ENCODE measurements at places on chromosomes 7 and 10.

DNA sequence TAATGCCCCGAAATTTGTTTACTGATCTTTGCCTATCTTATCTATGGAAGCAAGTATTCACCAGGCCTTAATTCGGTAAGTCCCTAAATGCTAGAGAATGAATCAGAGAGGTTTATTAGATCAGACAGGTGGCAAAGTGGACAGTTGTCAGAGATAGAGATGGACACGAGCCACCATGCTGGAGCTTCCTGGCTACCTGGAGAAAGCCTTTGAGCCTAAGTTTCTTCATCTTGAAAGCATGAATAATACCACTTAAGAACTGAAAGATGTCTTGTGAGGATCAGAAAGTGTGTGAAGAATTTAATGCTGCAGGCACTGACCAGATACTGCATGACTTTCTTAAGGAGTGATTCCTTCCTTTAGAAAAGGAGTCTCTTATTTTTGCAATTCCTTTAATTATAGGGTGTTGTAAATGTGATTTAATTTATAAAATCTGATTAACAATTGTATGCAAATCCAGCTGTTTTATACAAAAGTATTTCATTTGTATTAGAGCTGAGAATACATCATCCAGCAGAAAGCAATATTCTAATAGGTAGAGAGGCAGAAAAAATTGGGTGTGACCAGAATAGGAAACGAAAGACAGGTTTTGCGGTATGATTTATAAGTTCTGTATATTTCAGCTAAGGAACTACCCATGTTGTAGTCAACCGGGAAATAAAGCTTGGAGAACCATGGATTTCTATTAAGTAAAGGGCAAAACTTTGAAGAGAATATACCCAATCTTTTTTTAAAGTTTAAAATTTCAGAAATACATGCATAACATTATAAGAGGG lies 82.7 kb downstream of the SMURF1 start:
- no peak for DNase-seq

GRCh38 chr10:852386-852785 lies 79.1 kb downstream of the LARP4B start:
- DNase-seq: no peak

DNA sequence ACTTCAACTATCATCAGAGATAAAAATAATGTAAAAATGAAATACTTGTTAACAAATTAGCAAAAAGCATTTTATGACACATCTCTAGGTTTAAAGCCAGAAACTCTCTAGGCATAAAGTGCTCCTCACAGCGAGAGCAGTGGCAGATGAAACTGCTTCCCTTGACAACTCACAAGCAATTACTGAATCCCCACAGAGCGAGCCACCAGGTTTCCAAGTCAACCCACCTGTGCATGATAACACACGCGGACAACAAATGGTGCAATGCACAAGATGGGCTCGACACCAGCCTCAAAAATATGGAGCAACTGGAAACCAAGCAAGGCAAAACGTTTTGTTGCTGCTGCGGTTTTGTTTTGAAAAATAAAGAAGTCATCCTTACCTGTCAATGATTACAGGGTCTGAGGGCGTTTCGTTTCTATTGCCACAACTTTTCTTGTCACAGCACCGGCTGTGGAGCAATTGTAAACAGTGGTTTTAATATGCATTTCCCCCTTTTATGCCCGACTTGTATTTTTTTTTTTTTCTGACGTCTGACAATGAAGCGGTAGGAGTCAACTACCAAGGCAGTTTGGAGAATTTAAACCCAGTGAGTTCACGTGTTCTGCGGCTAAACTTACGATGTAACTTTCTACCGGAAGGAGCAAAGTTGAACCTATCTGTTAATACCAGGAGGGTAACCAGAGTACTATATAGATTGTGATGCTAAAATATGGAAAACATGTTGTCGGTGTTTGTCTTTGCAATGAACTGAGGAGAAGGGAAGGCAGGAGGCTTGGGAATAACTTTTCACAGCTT lies 7.0 kb downstream of the EBF3 start:
- DNase-seq: no peak

GRCh38 chr7:155788616-155789000 lies 23.7 kb downstream of the SHH start:
- DNase-seq: no peak

GRCh38 chr10:61000769-61001730 lies 57.1 kb upstream of the RHOBTB1 start:
- DNase-seq: no peak

DNA sequence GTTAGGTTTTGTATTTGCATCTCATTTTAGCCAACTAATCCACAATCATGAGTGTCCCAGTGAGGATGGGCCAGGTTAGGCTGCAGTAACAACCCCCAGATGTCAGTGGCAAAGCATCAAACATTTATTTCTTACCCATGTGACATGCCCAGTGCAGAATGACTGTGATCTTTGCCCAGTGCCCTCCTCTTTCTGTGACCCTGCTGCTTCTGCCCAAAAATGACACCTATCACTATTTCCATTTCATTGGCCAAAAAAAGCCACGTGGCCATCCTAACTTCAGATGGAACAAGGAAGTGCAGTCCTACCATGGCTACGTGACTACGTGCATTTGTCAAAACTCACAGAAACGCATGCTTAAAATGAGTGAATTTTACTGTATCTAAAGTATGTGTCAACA lies 109.2 kb upstream of the PRR15 start:
- DNase-seq: no peak

- DNase-seq: no peak
These were observed 11.9 kb downstream of the TMEM106B start for GRCh38 chr7:12222889-12223579.

- DNase-seq: no peak
These were observed 81.3 kb upstream of the TNS3 start for GRCh38 chr7:47663213-47663612.

DNA sequence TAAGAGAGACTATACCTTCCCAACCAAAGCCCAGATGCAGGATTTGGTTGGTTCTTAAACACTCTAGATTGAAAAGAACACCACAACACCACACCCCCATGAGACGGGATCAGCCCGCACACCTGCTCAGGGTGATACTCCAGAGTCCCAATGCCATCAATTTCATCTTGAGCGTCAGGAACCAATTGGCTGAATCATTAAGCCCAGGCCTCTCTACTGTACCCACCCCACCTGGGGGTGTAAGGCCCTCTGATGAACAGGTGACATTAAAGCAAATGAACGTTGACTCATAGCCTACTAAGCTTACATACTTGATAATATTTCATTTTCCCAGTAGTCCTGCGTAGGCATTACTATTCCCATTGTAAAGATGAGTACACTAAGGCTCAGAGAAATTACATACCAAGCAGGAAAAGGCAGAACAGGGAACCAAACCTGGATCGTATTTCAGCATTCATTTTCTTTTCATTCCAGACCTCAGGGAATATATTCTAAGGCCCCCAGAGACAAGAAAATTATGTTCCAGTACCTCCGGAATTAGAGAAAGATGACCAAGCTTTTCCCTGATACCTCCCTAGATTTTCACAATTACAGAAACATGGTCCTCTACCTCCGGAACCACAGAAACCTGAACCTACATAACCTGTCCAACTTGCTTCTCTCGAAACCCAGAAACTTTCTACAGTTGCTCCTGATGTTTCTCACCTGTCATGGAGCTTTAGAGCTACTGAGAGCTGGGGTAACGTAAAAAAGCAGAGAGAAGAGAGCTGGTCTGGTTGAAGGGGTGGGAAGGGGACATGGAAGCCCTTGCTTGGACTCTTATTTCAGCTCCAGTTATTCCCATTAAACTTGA lies 43.1 kb upstream of the KDM7A start:
- DNase-seq: no peak

- DNase-seq: no peak
These were observed 42.4 kb downstream of the CCNY start for GRCh38 chr10:35378541-35379210.

DNA sequence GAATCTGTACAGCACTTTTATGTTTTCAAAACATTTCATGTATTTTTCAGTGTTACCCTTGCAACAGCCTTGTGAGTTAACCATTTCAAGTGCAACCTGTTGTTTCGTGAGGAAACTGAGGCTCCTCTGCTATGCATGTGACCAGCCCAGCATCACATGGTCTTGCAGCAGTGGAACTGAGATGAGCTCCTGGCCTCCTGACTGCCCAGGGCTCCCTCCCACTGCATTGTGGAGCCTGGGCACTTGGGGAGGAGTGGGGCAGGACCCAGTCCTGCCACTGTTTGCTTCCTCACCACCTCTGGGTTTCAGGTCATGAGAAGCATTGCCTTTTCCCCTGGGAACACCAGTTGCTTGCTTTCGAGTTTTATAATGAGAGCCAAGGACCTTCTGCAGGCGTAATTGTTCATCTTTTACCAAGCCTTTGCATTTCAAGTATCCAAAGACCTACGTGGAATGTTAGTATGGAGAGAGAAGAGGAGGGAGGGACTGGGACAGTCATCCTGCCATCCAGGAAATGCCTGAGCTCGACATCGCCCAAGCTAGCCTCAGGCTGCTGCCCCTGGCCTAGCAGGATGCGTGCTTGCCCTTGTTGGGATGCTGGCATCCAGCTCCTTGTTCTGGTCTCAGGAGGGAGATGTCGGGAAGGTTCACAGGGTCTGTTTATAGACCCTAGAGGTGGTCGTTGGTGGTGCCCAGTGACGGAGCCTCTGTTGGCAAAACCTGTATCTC lies 32.3 kb upstream of the BHLHA15 start:
- no peak for DNase-seq

DNA sequence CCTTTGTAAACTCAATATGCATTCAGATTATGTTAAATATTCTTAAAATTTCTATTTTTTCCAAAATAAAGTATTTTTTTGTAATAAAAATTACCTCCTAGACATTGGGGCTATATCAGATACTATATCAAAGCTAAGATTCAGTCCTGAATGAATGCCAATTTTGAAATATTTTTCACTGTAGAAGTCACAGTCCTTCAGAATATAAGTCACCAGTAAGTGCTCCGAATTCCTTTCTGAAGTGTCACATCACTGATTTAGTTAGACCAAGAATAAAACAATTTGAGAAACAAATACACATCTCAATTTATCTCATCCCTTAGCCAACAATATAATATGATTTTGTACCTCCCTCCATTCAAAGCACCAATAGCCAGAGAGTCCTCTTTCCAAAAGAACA lies 33.9 kb upstream of the GSAP start:
- no peak for DNase-seq

GRCh38 chr10:101244321-101245050 lies 15.2 kb upstream of the LBX1 start:
- peak; percentile 13 for DNase-seq

- peak; percentile 30 for DNase-seq
These were observed 655 bp downstream of the KLHL7 start for GRCh38 chr7:23106057-23106822.

DNA sequence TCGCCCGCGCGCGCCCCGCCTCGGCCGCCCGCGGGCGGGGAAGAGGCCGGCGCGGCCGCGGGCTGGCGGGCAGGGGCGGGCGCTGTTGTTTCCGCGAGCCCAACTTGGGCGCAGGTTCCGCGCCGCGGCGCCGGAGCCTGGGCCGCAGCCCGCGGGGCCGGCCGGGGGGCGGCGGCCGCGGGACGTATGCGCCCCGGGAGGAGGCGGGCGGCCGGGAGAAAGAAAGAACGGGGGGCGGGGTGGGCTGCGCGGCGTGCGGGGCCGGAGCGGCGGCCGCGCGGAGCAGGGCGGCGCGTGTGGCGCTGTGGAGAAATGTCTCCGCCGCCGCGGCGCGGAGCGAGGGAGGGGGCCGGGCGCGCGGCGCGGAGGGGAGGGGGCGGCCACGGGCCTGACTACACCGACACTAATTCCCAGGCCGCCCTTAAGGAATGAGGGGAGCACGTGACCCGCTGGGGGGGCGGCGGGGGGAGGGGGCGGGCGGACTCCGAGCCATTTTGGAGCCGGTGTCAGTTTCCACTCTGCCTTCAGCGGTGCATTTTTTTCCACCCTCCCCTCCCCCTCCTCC lies at the start of gene BMI1:
Gene BMI1, plus strand, starts transcription at position 509 of the 565 bp plus-strand sequence. CDS start 5,351 bp downstream, outside the sequence.
- peak; percentile 18 for DNase-seq

DNA sequence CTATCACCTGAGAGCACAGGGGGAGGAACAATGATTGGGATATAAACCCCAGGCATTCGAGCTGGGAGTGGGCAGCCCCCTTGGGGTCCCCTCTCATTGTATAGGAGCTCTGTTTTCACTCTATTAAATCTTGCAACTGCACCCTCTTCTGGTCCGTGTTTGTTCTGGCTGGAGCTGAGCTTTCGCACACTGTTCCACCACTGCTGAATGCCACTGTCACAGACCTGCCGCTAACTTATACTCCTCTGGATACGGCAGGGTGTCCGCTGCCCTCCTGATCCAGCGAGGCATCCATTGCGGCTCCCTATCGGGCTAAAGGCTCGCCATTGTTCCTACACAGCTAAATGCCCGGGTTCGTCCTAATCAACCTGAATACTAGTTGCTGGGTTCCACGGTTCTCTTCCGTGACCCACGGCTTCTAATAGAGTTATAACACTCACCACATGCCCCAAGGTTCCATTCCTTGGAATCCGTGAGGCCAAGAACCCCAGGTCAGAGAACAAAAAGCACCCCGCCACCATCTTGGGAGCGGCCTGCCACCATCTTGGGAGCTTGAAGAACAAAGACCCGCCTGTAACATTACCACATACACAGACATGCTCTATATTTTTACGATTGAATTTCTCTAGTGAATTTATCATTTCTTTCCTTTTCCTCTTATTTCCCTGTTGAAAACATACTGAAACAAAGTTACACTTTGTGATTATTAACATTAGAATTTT lies 9.0 kb downstream of the ZWINT start:
- DNase-seq: no peak

DNA sequence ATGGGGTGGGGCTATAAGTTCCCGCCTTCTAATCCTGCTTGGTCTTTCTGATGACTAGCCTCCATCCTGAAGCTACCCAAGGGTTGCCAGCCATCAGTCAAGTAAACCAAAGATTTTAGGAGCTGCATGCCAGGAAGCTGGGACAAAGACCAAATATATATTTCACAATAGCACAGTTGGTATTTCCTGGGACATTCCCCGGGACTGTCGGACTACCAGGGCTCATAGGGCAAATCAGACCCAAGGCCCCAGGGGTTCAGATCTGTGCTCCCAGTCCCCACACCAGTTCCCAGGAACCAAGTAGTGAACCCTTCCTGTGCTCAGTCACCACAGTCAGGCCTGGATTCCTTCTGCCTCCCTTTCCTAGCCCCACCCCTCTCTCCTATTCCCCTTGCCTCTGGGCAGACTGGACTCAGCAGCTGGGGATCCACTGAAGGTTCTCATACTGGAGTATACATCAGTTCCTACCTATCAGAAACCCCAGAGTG lies 5.7 kb upstream of the CXCL12 start:
- no peak for DNase-seq

GRCh38 chr10:103062854-103063590 lies 130.1 kb downstream of the NT5C2 start:
- no peak for DNase-seq

- DNase-seq: no peak
These were observed 17.6 kb upstream of the TNPO3 start for GRCh38 chr7:129072479-129073011.

- DNase-seq: no peak
These were observed 61.6 kb downstream of the CCDC71L start for GRCh38 chr7:106599343-106599698.

- DNase-seq: no peak
These were observed 151.9 kb upstream of the ITGB1 start for GRCh38 chr10:33109788-33110469.
